ENCODE measurements at places on chromosomes 6 and 20.

- no peak for DNase-seq
These were observed 6.2 kb downstream of the TRIM26 start for GRCh38 chr6:30206799-30207618.

- DNase-seq, result peak; percentile 29
These were observed 514 bp downstream of the DEFB129 start for GRCh38 chr20:227439-228105.

DNA sequence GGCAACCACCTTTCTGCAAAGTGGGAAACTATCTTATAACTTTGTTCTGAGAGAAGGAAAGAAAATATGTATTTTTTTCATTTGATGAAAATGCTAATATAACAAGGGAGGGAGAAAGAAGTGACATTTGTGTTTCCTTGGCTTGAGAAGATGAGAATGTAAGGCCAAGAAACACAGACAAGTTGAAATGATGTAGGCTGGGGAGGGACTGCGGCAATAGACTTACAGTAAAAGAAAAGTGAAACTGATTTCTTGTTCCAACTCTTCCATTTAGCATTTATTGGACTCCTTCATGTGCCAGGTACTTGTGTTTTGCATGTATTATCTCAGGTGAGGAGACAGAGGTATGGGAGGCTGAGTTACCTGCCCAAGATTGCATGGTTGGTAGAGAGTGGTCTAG is 130.9 kb downstream of the CARMIL1 start:
- DNase-seq, result no peak

DNA sequence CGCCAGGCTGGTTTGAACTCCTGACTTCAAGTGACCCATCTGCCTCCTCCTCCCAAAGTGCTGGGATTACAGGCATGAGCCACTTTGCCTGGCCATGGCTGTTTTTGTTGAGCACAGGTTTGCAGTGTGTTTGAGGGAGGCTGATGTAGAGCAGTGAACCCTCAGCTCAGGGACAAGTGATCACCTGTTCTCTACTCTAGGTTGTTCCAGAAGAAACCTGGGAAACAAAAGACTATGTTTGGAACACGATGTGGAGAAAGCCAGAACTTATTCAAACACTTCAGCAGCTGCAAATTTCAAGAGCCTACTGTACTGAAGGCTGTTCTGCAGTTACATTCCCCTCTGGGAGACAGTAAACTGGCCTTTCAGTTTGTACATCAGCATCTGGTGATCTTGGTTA is 4.7 kb downstream of the TULP1 start:
- DNase-seq, result no peak

DNA sequence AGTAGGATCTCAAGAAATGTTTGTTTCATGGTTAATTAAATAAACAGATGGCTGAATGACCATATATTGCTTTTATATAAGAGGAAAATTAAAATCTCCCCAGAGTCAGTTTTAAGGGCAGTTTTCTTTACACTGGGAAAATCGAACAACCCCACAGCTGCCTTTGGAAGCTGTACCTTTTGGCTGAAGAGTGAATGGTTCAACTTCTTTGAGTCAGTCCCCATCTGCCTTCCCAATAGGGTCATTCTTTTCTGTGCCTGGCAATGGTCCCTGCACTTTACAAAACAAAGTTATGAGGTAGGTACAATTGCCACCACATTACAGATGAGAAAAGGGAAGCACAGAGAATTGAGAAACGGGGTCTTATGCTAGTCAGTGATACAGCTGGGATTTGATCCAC is 39.5 kb downstream of the TSHZ2 start:
- DNase-seq, result no peak

DNA sequence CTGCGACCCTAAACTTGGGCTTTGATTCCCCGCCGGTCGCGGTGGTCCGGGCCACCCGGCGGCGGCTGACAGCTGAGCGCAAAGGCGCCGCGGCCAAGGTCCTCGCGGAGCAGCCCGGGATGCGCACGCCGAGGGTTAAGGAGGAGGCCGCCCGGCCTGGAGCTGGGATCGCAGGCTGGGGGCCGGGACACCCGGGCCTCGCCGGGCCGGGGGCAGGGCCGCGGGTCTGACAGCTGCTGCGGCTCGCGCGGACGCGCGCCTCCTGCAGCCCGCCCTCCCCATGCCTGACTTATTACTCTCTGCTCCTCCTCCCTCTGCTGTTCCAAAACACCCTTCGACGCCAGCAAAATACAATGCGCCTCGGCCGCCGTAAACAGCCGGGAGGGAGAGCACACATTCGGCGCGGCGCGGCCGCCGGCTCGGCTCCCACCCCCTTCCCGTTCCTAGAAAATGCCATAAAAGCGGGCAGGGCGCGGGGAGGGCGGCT is 746 bp downstream of the BACH2 start:
- DNase-seq, result no peak

GRCh38 chr6:125314009-125314581 is 12.3 kb upstream of the HDDC2 start:
- no peak for DNase-seq

GRCh38 chr6:137272403-137272802 is 53.2 kb upstream of the IFNGR1 start:
- DNase-seq, result no peak

DNA sequence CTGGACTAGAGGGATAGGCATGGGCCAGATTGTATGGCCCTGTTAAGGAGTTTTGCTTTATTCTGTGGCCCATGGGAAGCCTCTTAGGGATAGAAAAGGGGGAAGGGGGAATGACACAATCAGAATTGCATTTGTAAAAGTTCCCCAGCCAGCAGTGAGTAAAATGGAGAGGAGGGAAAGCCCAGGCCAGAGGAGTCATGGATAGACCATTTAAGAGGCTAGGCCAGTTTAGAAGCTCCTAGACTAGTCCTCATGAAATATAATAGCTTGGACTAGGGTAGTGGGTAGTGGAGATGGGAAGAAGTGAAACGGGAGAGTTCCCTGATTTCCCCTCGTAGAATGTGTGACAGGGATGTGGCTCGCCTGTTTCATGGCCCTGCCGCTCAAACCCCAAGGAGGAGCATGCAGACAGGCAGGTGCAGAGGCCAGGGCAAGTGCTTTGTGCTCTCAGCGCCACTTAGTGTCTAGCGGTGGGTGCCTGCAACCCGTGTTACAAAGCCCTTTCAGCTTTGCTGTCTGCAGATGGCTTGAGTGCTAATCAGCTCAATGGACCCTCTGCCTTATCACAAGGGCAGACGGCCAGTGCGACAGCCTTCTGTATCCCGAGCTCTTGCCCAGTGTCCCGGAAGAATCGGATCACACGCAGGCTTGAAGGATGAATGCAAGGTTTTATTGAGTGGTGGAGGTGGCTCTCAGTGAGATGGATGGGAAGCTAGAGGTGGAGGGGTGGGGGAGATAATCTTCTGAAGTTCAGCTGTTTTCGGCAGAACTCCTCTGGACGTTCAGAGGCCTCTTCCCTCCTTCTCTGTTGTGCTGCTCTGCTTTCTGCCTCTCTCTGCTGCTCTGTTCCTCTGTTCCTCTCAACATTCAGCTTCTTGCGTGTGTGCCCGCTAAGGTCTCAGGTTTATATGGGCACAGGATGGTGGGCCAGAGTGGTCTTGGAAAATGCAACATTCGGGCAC is 141.1 kb downstream of the CEP57L1 start:
- peak; percentile 72 for DNase-seq

DNA sequence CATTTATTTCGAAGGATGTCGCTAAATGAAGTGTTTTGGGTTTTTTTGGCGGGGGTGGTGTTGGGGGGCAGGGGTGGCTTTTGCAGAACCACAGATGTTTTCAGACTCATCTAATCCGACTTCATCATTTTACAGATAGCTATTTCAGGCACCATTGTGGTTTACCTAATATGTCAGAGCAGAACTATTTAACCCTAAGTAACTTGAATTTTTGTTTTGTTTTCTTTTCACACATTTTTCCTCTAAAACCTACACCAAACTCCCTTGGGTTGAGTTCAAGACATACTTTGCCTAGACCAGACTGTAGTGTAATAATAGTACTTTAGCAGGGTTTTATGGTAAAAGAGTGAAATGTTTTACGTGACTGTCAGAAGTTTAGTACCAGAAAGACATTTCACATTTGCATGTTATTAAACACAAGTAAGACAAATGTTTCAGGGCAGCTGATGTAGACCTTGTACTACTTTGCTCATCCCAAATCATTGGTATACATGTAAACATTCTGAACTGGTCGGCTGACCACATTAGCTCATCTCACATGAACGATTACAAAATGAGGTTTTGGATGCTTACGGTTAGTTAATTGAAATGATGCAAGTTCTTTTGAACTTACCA is 37.7 kb downstream of the MAP3K4 start:
- no peak for DNase-seq

DNA sequence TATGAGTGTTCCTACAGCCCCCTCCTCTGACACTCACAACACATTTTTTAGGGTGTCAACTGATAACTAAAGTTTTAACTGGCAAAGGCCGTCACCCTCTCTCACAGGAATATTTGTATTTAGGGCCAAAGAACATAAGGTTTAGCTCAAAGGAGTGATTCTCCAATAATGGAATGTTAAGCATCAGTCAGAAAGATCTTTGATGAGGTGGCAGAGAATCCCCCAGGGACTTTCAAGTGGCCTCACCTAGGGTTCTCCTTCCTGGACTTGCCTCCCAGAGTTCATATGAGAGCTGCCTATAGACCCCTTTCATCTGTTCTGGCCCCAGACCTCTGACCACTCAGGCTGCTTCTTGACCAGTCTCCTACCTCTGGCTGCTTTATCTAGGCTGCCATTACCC is 7.4 kb upstream of the SCUBE3 start:
- no peak for DNase-seq

DNA sequence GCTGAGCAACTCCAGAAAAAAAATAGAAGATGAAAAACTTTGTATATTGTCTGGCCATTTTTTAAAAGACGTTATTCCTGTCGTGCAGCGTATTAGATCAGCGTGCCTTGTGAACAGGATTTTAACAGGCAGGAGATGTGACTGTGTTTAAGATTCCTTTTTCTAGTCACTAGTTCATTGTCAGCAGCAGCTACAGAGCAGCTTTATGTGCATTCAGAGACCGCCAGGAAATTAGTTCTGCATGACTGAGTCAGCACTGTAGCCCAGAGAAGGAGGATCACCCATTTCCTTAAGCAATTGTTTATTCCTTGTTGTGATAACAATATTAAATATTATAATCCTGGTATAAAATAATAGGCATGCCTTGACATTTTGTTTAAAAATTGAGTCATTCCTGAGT is 75.4 kb upstream of the ADGRB3 start:
- DNase-seq, result no peak

GRCh38 chr6:26360451-26361416 is 4.3 kb upstream of the BTN3A2 start:
- DNase-seq, result no peak

DNA sequence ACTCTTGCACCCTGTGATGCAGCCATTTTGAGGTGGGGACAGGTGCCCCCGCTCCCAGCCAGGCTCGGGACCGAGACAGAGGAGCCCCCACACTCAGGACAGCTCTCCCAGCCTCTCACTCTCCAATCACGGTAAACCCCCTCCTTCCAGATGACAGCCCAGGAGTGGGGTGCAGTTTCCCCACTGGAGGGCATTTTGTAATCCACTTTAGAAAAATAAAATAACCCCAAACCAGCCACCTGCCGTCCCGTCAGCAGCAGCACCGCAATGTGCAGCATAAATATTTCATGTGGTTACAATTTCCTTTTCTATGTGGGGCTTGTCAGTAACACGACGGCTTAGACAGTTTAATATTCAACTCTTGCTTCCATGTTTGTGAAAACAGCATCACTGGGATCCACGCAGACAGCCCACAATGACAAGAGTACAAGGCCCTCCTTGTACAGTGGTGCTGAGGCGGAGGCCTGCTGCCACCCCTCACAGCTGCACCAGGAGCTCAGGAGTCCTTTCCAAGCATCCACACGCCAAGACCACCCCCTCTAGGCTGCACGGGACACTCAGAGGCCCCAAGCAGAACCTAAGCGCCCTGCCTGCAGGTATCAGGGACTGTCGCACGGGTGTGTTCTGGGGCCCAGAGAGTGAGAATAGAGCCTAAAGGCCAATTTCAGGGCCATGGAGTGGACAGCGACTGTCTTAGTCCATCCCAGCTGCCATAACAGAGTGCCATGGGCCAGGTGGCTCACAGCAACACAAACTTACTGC is 116.7 kb downstream of the JPH2 start:
- DNase-seq, result no peak

- no peak for DNase-seq
These were observed 15.6 kb downstream of the RMND1 start for GRCh38 chr6:151436300-151436699.

- no peak for DNase-seq
These were observed 27.5 kb downstream of the FOXC1 start for GRCh38 chr6:1636971-1637871.

- DNase-seq, result no peak
These were observed 117.5 kb upstream of the ID4 start for GRCh38 chr6:19719691-19720128.

GRCh38 chr6:392441-393390 is 1.2 kb downstream of the IRF4 start:
- DNase-seq, result no peak

GRCh38 chr6:115796061-115796460 is 264.6 kb downstream of the FRK start:
- DNase-seq, result no peak

- DNase-seq, result no peak
These were observed 342.0 kb upstream of the CHD6 start for GRCh38 chr20:41960166-41960565.

DNA sequence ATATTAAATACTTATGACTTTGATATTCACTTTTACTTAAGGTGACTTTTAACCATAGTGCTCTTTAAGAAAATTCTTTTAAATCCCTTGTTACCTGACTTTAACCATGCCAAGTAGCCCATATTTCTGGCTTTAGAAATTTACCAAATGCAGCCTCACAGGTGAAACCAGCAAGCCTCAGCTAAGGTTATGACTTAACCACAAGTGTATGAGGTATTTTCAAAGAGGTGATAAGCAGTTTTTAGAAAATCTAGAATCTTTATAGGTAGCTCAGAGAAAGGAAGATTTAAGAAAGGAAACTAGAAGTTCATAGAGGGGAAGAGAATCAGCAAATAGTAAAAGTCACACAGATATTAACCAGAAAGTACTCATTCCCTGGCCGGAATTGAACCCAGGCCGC is 661.9 kb upstream of the GJE1 start:
- no peak for DNase-seq

DNA sequence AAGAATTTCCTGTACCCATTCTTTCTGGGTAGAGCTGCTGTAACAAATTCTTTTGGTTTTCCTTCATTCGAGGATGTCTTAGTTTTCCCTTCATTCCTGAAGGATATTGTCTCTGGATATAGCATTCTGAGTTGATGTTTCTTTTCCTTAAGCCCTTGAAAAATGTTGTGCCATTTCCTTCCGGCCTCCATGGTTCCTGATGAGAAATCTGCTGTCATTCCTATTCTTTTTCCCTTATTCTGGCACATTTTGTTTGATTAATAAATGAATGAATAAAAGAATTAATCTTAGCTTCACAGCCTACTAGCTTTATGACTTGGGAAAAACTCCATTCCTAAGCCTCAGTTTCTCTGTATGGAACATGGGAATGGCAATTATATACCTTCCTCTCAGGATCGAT is 173.1 kb downstream of the EYA2 start:
- no peak for DNase-seq

DNA sequence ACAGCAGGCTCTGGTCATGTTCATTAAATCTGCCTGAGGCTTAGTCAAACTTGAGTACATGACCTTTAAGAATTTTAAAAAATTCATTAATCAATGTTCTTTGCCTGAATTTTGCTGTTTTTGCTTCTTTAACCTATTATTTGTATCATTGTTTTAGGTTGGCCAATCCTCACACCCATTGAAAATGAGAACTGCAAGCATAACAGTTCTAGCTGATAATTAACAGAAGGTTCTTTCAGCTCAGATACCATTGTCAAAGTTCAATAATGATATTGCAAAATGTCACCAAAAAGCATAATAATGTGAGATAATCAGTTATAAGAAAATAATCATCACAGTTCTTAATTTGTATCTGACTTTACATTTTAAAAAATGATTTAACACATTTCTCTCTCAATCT is 583.1 kb downstream of the TFAP2A start:
- no peak for DNase-seq

- DNase-seq, result no peak
These were observed 527.4 kb downstream of the HACE1 start for GRCh38 chr6:104332364-104332763.

All from CMK (cell line).